ENCODE measurements at places on chromosomes 1 and 21. TPM values are rescaled to one million over a fixed set of nuclear protein-coding genes. Genes with fewer than 3 reads are reported as not detected.

The HES3 gene
- total RNA-seq = not detected

The PRAMEF4 gene
- total RNA-seq = not detected

The IL20 gene
- not detected for total RNA-seq

The RAB3B gene
- total RNA-seq = 6.0 TPM

The GPA33 gene
- total RNA-seq = not detected
